ENCODE measurements at places on chromosomes 6 and 20.

DNA sequence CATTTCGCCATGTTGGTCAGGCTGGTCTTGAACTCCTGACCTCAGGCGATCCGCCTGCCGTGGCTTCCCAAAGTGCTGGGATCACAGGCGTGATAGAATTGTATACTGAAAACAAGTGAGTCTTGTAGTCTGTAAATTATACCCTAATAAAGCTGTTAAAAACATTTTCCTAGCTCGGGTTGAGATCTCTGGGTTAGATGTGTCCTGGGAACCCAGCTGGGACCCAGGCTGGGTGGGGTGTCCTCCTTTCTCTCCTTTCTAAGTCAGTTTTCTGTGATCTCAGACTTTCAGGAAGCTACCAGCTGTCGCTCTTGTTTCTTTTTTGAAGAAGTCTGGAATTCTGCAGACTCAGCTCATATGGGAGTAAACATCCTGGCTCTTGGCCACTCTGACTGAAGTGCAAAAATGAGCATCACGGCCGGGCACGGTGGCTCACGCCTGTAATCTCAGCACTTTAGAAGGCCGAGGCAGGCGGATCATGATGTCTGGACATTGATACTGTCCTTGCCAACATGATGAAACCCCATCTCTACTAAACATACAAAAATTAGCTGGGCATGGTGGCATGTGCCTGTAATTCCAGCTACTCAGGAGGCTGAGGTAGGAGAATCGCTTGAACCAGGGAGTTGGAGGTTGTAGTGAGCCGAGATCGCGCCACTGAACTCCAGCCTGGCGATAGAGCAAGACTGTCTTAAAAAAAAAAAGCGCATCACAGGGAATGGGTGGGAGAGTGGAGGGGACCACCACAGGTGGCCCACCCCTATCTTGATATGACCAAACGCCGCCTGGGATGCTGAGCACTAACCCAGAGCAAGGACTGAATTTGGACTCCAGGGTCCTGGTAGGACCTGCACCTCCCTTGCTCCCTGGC is 9.9 kb upstream of the PCIF1 start:
- DNase-seq, result no peak

GRCh38 chr6:41462033-41462432 is 84.1 kb upstream of the FOXP4 start:
- DNase-seq, result no peak

DNA sequence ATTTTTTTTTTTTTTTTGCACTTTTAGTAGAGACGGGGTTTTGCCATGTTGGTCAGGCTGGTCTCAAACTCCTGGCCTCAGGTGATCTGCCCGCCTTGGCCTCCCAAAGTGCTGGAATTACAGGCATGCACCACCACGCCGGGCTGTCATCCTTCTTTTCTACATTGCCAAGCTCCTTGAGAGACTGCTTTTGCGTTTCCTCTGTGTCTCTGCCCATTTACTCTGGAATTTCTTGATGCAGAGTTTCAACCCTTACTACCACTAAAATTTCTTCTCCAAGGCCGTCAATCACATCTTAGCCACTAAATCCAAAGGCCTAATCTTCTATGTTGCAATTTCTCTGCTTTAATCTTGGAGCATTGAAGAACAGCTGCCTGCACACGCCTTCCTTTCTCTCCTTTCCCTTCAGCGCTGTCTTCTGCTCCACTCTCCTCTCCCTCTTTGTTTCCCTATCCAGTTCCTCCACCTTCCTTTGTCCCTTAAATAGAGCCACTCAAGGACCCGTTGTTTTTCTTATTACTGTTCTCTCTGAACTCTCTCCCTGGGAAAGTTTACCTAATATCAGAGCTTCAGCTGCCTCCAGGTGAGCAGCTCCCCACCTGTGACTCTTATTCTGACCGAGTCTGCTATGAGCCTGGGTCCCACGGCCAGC is 98.8 kb downstream of the SLC35B3 start:
- DNase-seq, result no peak

DNA sequence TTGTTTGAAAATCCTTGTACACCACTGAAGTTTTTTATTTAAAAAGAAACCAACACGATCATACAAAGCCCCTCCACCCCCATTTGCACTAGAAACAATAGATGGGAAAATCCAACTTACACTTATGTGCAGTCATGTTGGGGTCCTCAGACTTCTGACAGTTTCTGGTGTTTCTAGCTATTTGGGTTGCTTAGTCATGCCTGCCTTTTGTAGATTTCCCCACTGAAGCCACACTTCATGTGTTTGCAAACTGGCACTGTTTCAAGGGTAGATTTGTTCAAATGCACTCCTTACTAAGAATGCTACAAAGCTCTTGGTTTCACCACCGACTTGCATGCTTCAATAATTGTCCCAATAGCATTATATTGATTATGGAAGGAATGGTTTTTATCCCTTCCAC is 1.5 kb downstream of the SH3BGRL2 start:
- no peak for DNase-seq

- DNase-seq, result no peak
Observed at GRCh38 chr20:21781446-21782075, 76.1 kb downstream of the PAX1 start.

DNA sequence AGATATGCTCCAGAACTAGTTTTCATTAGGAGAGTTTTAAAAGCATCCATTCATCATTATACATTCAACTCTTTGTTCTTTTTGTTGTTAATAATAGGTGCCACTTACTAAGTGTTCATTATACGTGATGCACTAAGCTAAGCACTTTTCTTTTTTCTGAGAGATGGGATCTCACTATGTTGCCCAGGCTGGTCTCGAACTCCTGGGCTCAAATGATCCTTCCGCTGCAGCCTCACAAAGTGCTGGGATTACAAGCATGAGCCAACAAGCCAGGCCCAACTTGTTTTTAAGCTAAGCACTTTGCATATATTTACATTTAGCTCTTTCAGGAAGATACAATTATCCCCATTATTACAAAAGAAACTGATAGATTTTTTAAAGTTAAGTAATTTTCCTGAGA is 5.7 kb upstream of the GFOD1 start:
- DNase-seq, result no peak

GRCh38 chr20:43293068-43293786 is 103.5 kb upstream of the PTPRT start:
- DNase-seq, result no peak

GRCh38 chr6:17042422-17043147 is 59.3 kb upstream of the STMND1 start:
- no peak for DNase-seq

DNA sequence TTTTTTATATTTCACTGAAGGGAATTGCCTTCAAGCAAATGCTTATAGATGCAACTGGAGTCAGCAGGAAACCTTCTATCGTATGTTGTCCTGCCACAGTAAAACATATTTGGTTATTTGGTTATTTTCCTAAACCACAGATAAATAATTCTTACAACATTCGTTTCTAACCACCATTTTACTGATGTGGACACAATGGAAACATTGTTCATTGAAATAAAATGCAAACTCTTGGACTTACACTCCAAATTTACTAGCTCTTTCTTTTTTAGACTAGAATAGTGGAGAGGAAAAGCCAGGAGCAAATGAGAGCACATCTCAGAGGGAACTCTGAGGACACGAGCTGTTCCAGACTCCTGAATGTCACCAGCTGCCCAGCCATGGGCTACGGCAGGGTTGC is 114.8 kb downstream of the RPS12 start:
- DNase-seq, result no peak

DNA sequence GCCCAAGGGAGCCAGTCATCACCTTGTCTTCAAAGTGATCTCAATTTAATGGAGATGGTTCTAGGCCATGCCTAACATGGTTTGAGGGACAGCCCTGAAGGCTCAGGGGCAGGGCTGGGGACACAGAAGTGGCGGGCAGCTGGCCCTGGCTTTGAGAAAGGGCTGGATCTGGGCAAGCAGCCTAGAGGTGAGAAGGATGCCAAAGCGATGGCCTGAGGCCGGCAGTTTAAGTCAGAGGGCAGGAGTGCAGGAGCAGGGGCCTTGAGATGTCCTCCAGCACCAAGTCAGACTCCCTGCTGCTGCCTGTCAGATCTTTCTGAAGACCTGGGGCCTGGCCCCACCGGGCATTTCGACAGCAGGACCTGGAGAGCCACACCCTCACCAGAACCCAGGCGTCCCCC is 28.4 kb upstream of the APMAP start:
- no peak for DNase-seq

DNA sequence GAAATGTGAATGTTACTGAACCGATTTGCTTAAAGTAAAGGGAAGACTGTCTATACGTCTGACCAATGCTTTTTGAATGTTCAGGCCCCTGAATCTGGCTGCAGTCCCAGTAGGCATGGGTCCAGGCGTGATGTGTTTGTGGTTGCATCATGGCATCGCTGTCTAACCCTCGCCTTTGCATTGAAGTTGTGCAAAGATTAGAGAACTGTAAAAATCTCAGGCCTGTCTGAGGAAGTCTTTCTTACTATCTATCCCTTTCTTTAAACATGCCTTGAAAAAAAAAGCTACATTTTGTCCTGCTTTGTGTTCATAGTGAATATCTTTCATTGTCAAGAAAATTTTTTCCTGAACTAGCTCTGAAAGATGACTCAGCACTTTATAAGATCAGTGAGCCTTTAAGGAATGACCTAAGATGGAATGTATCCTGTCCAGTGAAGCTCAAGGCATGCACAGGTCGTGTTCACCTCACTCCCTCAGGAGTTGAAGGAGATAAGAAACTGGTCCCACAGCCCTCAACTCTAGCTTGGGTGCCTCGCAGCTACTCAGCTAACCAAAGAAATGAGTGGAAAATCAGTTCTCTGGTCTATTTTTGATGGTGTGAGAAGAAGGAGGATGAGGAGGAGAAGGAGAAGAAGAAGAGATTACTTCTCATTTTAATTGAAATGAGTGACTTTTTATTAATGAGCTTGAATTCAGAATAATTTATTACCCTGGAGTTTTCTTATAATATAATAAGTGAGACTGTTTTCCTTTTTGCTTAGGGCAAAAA is 48.6 kb downstream of the TPD52L1 start:
- no peak for DNase-seq

DNA sequence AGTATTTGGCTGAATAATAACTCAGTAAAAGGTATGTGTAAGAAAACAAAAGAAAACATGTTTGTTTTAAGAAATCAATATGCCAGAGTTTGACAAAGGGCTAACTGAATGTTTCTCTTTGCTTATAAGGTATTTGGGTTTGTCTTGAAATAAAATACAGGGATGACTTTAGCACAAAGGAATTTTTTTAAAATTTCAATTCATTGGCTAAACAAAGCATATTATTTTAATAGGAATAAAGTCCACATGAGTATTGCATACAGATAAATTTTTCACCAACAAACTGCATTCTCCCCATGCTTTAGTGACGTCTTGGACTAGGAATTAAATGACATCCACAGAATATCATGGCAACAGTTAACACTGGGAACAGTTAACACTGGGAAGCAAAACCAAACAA is 480.0 kb upstream of the JAG1 start:
- DNase-seq, result no peak

- DNase-seq, result no peak
Observed at GRCh38 chr6:113694278-113695077, 162.7 kb upstream of the MARCKS start.

DNA sequence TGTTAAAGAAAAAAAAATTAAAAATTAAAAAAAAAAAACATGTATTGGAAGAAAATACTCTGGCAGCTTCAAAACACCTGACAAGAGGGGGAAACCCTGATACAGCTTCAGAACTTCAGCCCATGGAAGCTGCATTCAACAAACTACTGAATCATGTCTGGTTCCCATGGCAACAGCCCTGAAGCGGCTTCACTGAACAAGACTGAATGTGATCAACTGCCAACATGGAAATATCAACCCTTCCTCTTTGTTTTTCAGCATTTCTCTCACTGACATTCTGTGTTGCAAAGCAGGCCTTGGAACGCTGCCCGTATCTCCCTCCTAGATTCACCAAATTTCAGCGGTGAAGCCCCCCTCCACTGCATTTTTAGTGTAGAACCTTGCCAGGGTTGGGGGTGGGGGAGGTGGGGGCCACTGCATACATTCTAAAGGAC is 91.3 kb upstream of the SHLD1 start:
- DNase-seq, result no peak

DNA sequence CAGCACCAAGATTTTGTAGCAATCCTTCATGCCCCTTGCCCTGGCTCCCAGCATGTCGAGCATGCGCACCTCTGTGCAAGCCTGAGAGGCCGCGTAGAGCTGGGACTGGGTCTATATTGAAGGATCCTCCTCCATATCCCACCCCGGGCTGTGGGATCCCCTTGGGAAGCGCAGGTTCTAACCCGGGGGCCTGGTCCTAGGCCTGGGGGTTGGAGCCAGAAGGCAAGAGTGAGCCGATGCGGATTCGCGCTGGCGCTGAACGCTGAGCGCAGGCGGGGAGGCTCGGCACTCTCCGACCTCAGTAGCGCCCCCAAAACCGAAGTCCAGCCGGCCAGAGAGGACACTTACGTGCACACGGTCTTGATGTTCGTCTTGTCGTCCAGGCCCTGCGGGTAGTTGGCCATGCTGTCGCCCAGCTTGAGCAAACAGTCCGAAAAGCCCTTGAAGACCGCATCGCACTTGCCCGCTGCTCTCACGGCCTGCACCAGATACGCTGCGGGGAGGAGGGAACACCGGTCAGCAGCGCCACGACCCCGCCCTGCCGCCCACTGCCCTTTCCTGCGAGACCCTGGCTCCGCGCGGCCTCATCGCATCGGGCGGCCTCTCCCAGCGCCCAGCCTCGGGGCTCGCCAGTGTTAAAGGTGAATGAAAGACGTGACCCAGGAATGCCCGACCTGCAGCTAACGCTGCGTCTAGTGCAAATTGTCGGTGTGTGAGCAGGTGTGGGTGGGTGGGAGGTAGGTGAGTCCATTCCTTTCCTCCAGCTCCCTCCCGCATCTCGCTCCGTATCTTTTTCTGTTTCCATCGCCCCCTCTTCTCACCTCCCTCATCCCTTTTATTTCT is 4.5 kb downstream of the NRN1 start:
- DNase-seq, result no peak

DNA sequence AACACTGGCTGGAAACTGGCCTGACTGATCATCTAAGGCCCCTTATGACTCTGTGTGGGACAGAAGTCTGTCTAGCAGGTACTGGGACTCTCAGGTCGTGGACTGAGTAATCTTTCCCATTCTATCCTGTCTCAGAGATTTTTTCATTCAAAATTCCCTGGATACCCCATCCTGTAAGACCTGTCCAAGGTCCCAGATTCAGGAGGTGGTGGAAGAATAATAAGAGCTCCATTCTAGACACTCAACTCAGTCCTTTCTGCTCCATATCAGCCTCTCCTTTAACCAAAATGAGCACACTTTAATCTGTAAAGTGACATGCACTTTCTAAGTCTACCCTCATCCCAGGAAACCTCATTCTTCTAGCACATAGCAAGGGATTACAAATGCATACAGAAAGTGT is 82.5 kb upstream of the MRPS10 start:
- DNase-seq, result no peak

DNA sequence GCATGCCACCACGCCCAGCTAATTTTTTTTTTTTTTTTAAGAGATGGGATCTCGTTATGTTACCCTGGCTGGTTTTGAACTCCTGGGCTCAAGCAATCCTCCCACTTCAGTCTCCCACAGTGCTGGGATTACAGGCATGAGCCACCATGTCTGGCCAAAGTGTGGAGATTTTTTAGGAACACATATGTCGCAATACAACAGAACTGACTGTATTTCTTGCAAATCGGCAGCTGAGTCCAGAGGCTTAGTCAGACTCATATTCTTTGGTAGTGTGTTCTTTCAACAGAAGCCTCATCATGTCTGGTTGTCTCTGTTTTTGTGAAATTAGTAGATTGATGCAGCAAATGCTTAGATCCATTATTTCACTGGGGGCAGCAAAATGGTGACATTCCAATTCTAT is 23.9 kb upstream of the CD164 start:
- no peak for DNase-seq

- no peak for DNase-seq
Observed at GRCh38 chr6:162940426-162940825, 212.7 kb downstream of the PACRG start.
